Left cardiac atrium (tissue), 4 donors: ENCODE measurements at places on chromosomes 7 and 10.
A peak's percentile ranks its signal among the peaks of the same experiment; 100 is the strongest.

DNA sequence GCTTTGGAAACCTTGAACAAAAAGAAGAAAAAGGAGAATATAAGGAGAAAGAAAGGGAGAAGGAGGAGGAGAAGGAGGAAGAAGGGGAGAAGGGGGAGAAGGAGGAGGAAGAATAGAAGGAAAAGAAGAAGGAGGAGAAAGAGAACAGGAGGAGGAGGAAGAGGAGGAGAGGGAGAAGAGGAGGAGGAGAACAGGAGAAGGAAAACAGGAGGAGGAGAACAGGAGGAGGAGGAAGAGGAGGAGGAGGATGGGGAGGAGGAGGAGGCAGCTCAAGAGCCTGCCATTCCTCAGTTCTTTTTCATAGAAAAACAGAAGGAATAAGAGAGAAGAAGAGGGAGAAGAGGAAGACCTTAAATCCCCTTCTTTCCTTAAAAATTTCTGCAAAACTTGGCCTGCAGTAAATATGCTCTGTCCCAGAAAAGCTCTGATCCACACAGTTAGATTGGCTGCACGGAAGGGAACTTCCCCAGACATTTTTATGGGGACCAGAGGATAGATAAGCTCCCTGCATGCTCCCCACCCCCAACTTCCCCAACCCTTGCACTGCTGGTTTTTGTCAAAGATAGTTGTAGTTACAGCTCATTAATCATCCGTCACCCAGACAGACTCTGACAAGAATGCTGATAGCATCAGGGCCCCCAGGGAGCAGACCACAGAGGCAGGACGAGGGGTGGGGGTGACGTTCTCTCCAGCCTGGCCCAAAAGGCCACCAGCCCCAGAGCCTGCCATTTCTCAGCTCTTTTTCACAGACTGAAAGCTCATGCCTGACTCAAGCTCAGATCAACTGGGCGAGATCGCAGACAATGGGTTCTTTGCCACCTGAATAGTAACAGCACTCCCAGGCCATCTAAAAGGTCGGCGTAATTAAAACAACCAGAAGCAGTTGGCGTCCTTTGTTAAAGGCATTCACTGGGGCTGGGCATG lies 34.5 kb upstream of the LYZL1 start:
- DNase-seq, result no peak

- peak; percentile 96 for DNase-seq
Observed at GRCh38 chr7:78019447-78020135, 221.0 kb downstream of the PHTF2 start.

GRCh38 chr7:139108266-139109187 lies 993 bp downstream of the ZC3HAV1 start:
- DNase-seq, result peak; percentile 45

- DNase-seq, result no peak
Observed at GRCh38 chr10:105594296-105594695, 953.2 kb downstream of the SORCS3 start.

GRCh38 chr10:24643679-24644209 lies 79.9 kb downstream of the ARHGAP21 start:
- DNase-seq, result no peak

GRCh38 chr7:70704831-70705346 lies 427.1 kb upstream of the GALNT17 start:
- DNase-seq, result no peak
